Thoracic aorta (tissue), 2 donors: ENCODE measurements at places on chromosomes 4 and X. TPM values are rescaled to one million over a fixed set of nuclear protein-coding genes. Genes with fewer than 3 reads are reported as not detected.

HTN1 gene
- total RNA-seq = not detected

TSPAN6 gene
- 13.0 TPM for total RNA-seq

CLTRN gene
- total RNA-seq = 0.78 TPM

GRCh38 chr4:186201535-186202230, 10.3 kb downstream of the CYP4V2 start:
- DNase-seq = no peak

GRCh38 chr4:128333309-128334018, 45.9 kb upstream of the PGRMC2 start:
- DNase-seq = no peak

GRCh38 chr4:48780865-48781214, 761 bp upstream of the FRYL start:
- DNase-seq = no peak

- no peak for DNase-seq
Observed at GRCh38 chr4:153780221-153780620, 8.7 kb downstream of the SFRP2 start.

DNA sequence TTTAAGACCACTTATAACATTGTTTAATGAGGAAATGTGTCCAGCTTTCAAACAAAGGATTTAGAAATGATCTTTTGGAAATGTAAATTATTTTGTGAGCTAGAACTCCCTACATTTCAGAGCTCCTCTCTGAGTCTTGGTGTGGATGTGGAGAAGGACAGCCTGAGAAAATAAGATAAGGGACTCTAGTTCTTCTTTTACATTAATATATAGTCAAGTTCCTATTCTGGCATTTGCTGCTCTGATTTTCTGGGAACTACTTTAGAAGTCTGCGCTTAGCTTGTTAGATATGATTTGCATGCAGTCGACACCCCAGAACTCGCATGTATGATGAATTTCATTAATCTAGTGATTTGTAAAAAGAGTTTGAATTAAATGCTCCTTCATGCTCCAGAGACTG, 45.5 kb downstream of the TSPAN7 start:
- DNase-seq = no peak

DNA sequence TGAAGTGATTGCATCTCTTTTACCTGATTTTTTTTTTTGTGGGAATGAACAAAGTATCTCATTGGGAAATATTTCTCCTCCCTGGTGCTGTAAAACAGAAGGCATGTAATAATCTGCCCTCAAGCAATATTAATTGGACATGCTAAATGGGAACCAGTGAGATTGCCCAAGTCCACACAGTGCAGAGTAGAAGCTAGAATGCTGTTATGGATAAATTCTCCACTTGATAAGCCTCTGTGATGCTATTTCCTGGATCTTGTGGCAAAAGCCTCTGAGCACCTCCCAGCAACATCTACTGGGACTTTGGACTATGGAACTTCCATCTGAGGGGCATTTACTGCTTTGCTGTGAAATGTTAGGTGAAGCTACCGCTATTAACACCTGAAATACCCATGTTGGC, 46.9 kb upstream of the YTHDC1 start:
- DNase-seq = no peak
